NCI-H1930 (cell line): ENCODE measurements at places on chromosomes 1 and 21.

- no peak for DNase-seq
Observed at GRCh38 chr1:69994241-69994640, 211.1 kb downstream of the LRRC40 start.

GRCh38 chr1:107647012-107647411 lies 318.0 kb downstream of the VAV3 start:
- DNase-seq: no peak

DNA sequence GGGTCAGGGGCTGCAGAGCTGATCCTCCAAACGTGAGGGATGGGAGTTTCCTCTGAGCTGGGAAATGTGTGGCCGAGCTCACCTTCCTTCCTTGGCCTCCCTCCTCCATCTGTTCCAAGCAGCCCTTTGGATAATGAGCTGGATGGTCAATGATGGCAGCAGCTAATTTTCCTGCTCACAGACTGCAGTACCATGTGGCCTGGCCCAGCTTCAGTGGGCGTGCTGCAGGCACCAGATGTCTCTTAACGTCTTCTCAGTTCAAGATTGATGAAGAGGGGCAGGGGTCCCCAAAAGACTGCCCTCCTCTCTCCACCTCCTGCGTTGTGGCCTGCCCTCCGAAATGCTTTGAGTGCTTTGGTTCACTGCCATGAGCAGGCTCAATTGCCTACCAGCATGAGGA lies 86.0 kb downstream of the UBIAD1 start:
- DNase-seq: no peak

DNA sequence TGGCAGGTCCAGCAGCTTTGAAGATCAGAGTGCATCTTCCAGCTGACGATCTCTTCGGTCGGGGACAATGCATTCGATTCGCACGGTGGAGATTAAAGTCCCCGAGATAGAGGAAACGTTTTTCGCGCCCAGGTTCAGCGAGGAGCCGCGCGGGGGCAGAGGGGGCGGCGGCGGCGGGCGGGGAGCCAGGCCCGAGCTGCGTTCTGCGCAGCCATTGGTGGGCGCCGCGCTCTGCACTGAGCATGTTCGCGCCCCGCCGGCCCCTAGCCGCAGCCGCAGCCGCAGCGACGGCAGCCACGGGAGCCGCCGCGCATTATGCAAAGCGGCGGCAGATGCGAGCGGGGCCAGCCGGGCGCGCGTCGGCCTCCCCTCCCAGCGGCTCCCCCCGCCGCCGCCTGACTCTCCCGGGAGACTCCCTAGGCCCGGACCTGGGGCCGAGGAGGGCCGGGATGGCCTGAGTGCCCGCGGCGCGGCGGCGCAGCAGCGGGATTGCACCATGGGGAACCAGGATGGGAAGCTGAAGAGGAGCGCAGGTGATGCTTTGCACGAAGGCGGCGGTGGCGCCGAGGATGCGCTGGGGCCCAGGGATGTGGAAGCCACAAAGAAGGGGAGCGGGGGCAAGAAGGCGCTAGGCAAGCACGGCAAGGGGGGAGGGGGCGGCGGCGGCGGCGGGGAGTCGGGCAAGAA lies at the start of gene FMN2:
FMN2 (plus strand) TSS at position 270 of the 687 bp plus-strand sequence; CDS start at position 497, 227 bp downstream.
- DNase-seq: peak; percentile 63

DNA sequence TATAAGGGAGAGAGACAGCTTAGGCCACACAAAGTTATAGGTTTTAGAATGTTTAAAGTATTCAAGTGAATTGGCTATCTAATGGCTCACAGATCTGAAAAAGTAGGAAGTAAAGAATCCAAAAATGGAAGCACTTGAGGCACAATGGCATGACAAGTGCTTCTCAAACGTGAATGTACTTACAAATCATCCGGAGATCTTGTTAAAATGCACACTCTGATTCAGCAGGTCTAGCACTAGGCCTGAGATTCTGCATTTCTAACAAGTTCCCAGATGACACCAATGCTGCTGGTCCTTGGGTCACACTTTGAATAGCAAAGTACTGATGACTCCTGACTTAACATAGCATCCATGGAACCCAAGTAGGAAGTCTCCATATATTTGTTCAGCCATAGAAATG lies 20.9 kb upstream of the AGL start:
- no peak for DNase-seq

DNA sequence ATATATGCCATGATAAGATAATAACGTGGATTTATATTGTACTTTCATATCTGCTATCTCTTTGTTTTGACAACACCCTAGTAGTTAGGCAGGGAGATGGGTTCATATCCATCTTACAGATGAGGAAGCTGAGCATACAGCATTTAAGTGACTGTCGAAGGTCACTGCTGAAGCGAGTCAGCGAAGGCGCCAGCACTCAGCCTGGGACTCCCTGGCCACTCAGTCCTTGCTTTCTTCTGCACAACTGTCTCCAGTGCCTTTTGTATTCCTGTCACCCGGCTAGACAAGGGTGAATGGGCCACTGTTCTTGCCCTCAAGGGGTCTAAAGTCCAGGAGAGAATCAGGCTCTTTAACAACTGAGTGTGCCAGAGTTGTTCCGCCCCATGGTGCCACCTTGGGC lies 3.1 kb downstream of the ARHGEF10L start:
- no peak for DNase-seq

- no peak for DNase-seq
Observed at GRCh38 chr1:3033040-3033789, 11.9 kb downstream of the ACTRT2 start.

- DNase-seq: no peak
Observed at GRCh38 chr1:147169840-147170674, 2.2 kb downstream of the PRKAB2 start.

GRCh38 chr1:148367596-148367995 lies 115.5 kb downstream of the PPIAL4G start:
- DNase-seq: no peak

- no peak for DNase-seq
Observed at GRCh38 chr21:46422636-46423241, 36.0 kb upstream of the DIP2A start.

GRCh38 chr1:245154429-245155271 lies at the start of gene KIF26B:
Gene KIF26B (plus strand): TSS chr1:245154985. CDS start chr1:245155425, 440 bp downstream.
- no peak for DNase-seq

DNA sequence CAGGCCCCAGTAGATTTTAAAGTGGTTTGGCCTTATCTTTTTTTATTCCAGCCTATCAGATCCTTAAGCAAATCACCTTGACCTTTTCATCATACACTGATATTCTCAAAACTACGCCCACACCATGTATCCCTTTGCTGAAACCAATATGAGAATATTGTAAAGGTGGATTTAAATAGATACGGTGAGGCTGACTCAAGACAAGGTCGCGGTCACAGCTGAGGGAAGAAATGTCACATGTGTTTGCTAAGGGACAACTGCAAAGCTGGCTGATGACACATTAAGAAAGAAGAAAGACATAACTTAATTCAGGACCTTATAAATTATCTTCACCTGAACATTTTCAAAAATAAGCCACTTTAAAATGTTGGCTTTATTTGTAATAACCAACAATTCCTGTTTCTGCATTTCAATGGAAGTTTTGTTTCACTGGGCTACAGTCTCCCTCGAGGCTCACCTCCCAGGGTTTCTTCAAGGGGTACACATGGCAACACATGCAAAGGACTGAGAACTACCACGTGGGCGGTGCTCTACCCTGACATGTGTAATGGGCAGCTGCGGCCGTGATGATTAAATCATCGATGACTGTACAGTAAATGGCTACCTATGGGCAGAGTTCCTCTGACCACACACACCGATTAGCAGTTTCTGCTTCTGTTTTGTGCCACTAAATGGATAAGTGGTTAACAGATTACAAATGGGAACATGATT lies 189.5 kb downstream of the SIPA1L2 start:
- DNase-seq: no peak

DNA sequence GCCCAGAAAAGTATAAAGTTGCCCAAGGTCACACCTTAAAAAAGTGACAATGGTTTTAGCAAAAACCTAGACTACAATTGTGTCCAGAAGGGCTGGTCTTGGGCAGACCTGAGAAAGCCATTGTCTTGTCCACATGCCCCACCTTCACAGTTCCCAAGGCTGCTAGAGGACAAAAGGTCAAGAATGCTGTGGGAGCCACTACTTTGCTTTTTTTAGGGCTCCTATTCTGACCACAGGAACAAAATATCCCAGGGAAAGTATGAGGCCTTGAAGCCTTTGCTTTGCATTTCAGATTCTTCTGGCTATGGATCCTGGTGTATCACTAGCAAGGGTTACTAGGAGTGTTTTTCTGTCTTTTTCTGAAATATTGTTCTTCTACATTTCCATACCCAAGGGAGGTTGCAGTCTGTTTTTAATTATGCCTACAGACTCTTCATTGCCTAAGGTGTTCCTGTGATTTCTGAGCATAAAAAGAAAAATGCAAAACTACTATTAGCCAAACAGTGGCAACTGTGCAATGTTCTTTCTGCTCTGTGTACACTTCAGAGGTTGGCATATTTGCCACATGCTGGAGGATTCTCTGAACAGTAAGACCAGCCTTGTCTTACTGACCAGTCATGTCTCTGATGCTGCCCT lies 10.7 kb downstream of the C1orf162 start:
- DNase-seq: no peak

- no peak for DNase-seq
Observed at GRCh38 chr1:66342707-66343106, 191.2 kb upstream of the SGIP1 start.

DNA sequence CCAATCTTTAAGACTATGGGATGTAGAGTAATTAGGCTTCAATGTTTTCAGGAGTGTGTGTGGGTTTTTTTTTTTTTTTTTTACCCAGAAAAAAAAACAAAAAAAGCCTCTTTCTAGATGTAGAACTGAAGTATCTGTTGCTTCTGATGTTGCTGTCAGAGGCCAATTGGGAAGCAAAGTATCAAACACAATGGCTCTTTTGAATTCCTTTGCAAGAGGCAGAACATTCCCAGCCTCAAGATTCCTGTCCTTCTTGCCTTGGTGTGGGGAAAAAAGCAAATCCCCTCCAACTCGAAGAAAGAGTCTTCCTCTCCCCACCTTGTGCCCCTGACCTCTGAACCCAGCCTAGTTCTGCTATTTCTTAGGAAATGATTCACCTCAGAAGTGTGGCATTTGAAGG lies 55.4 kb upstream of the LMO4 start:
- no peak for DNase-seq

- DNase-seq: no peak
Observed at GRCh38 chr1:109199710-109200109, 14.0 kb upstream of the SARS1 start.

DNA sequence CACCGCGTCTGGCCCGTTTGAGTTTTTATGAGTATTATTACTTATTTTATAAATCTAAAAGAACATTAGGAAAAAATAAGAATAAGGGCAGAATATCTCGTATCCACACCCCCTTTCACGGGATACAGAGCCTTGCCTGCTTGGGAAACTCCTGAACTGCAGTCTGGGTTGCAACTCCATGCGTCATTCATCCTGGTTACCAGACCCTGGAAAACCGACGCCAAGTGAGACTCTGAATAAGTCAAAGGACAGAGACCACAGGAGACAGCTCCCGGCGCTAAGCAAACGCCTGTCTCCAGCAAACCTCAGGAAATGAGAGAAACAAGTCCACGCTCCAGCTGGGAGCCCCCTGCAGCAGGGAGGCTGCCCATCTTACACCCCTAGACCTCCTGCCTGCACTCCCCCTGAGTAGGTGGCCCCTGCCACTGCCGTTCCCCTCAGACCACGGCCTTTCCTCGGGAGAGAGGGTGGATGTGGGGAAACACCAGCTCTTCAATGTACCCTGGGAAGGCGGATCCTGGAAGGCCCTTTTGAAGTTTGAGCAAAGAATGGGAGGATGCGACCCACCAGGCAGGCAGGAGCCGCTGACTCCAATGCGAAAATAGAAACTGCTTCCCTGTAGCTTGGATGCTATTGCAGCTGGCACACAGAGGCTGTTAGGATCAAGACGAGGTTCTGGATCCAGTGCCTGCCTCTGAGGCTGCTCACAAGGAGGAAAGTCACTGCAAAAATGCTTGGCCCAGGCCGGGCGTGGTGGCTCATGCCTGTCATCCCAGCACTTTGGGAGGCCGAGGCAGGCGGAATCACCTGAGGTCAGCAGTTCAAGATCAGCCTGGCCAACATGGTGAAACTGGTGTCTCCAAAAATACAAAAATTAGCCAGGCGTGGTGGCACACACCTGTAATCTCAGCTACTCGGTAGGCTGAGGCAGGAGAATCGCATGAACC lies 37.7 kb upstream of the GPR157 start:
- DNase-seq: no peak

- no peak for DNase-seq
Observed at GRCh38 chr1:207342332-207342731, 20.9 kb downstream of the CD55 start.

GRCh38 chr21:27269644-27270043 lies 302.8 kb upstream of the ADAMTS5 start:
- no peak for DNase-seq

GRCh38 chr1:63463248-63463647 lies 59.8 kb downstream of the ITGB3BP start:
- DNase-seq: no peak

GRCh38 chr1:38728585-38728908 lies 131.0 kb downstream of the RRAGC start:
- DNase-seq: no peak
